ENCODE measurements at places on chromosomes 7 and 10. TPM values are rescaled to one million over a fixed set of nuclear protein-coding genes. Genes with fewer than 3 reads are reported as not detected.

The SH2B2 gene
- 2.5 TPM for total RNA-seq

DNA sequence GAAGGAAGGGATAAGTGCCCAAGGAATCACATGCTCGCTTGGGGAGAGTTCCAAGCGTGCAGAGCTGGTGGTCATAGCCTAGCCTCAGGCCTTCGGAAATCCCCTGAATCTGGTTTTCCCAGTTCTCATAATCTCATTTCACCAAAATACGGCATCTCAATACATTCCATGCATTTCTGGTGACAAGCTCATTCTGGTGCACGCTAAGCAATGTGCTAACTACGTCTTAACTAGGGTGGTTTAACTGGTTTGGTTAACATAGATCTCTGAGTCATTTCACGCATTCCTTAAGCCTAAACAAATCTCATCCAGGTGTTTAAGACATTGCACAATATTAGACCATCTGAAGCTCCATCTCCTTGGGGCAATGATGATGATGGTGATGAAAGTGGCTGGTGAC, 72.9 kb upstream of the STEAP1B start:
- no peak for DNase-seq

DNA sequence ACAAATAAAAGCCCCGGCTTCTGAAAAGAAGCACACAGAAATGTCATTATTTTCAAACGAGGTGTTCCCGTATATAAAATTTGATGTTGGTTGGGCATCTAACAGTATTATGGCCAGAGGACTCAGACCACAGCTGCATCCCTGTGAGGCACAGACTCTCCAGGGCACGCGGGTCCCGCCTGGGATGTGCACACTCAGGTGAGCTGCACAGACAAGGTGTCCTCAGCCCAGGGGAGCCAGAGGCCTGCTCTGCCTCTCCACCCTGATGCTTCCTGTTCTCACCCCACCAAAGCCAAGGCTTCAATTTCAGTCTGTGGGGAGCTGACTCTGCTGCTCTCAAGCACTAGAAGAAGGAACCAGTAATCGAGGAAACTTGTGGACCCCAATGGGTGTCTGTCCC, 1.7 kb upstream of the CYP2E1 start:
- no peak for DNase-seq

GRCh38 chr7:155764438-155764793, 47.8 kb downstream of the SHH start:
- no peak for DNase-seq

DNA sequence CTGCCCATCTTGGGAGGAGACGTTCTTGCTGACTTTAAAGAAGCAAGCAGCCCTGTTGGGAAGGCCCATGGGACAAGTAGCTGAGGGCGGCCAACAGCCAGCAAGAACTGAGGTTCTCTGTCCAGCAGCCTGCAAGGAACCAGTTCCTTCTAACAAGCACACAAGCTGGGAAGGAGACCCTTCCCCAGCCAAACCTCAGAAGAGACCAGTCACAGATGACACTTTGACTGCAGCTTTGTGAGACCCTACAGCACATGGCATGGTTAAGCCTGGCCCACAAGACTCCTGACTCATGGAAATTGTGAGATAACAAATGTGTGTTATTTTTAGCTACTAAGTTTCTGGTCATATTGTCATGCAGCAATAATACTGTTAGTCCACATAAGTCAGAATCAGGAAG, 99.9 kb downstream of the PRLHR start:
- no peak for DNase-seq

- DNase-seq = no peak
These were observed 130.4 kb downstream of the SMURF1 start for GRCh38 chr7:99013266-99014112.

DNA sequence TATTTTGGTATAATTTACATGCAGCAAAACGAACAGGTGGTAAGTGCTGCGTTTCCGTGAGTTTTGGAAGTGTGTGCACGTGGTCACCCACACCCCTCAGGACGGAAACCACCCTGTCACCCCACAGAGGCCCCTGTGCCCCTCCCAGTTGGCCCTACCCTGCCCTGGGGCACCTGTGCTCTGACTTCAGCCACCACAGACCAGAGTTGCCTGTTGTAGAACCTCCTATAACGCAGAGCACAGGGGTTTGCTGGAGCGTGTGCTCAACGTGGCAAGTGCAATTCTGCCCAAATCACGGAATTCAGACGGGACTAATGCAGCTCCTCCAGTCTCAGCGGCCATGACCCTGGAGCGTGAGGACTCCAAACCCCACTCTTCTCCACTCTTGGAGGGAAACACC, 9.6 kb upstream of the CFAP46 start:
- DNase-seq = no peak

The RPEL1 gene
- 0.05 TPM for total RNA-seq

The BAMBI gene
- total RNA-seq = 288 TPM

DNA sequence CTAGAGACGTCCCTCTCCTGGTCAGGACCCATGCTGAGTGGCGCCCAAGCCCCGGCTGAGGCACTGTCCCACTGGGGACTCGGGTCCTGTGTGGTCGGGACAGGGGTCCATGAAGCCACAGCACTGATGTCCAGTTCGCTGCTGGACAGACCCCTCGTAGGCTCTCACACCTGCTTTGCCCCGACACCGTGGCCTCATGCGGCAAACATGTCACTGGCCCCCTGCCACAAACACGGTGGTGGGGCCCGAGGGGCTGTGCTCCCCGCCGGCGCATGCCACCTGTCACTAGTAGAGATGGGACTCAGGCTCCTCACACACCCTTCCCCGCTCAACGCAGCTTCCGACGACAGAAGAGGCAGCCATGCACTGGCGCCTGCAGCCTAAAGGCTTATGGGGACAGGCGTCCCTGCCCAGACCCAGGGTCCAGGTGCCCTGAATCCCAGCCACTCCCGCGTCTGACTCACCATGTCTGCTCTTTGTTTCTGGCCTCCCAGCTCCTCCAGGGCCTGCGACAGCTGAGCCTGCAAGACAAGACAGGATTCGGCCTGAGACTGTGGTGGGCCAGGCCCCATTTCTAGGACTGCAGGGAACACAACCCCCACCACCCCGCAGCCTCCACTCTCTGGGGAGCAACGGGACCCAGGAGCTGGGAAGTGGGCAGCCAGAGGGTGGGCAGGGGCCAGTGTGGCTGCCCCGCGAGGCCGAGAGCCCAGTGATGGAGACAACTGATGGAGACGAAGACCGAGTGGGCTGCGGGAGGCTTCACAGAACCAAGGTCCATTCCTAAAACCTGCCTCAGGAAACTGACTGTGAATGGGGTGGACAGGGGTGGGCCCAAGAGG, 230.9 kb downstream of the MAD1L1 start:
- DNase-seq = no peak

DNA sequence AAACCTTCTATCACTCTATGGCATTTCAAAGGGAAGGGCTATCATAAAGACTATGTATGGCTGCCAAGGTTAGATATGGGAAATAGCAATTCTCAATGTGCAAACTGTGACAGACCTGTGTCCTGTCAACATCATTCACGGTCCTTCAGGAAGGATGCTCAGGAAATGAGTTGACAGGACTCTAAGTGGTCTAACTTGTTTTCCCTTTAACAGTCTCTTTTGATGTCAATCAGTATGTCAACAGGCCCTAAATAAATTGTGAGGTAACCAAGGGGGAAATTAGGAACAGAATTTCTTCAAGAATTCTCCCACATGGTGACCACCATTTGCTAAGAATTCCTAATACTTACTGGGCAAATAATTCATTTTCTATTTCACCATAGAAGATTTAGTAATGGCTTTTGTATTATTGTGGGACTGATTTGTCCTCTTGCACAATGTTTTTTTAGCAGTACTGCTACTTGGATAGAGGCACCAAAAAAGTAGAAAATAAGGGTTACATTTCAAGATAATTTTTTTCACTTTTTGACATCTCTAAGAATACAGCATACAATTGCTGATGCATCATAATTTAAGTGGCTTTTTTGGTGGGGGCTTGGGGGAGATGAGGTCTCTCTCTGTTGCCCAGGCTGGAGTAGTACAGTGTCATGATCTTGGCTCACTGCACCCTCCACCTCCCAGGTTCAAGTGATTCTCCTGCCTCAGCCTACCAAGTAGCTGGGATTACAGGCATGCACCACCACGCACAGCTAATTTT, 275.8 kb downstream of the CACNA2D1 start:
- no peak for DNase-seq

- no peak for DNase-seq
These were observed 4.0 kb downstream of the ZC3HAV1 start for GRCh38 chr7:139105484-139105883.

The TDRD1 gene
- total RNA-seq = not detected

- DNase-seq = peak; percentile 91
These were observed 15.1 kb downstream of the BCAP29 start for GRCh38 chr7:107594961-107595737.

DNA sequence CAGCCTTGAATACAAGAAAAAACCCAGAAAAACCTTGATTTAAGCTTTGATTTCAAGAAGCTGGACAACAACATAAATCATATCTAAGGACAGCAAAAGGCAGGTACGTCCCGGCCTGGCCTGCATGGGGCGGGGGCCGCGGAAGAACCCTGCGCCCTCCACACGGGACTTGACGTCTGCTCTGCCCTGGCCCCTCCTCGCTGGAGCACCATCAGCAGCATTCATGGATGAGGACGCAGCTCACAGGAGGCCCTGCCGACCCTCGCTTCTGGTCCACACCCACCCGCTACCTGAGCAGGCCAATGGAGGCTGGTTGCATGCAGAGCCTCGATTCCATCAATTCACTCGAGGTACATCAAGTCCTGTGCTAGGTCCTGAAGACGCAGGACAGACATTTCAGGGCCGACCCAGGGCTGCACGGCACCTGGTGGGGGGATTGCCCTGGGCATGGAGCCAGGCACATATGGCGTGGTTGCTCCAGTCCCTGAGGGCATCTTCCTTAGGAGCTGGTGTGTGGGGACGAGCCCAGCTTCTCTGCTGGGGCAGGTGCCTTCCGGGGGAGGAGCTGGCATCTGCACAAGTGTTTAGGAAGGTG, 63.1 kb upstream of the NKX6-2 start:
- no peak for DNase-seq

- no peak for DNase-seq
These were observed 28.4 kb upstream of the IFRD1 start for GRCh38 chr7:112421666-112422486.

DNA sequence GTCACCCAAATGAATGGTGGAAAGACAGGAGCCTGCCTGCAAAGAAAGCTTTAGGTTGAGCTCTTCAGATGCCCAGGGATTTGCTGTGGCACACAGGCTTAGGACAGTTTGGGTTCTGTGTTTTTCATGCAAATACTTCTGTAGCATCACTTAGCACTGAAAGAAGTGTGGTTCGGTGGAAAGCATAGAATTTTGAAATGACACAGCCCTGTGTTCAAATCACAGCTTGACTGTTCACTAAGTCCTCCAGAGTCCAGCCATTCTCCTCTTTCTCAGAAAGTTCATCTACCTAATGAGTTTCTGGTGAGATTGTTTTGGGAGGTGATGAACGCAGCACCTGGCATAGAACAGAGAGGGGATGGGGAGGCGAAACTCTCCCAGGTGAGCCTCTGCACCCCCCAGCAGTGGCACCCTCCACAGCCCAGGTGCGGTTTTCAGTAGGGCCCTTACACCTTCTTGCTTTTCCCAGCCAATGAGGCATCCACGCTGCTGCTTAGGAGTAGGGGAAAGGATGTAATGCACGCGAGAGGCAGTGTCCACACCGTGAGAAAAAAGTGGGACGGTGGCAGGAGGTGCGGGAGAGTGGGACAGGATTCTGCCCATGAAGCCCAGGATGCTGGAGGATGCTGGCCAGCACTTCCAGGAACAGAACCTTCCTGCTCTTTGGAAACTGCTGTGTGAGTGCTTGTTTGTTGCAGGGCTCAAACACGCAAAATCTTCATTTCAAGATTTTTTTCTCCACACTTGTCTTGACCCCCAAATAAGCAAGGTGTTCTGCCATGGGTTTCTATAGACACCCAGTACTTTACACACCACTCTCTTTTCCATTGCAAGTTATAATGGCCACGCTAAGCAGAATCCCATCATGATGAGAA, 11.6 kb downstream of the EN2 start:
- DNase-seq = no peak

The ASB10 gene
- total RNA-seq = not detected

GRCh38 chr7:25386311-25386744, 158.0 kb upstream of the NPVF start:
- no peak for DNase-seq

The CYP2C19 gene
- not detected for total RNA-seq

The HHEX gene
- total RNA-seq = 0.48 TPM

The SLC13A1 gene
- total RNA-seq = not detected

- DNase-seq = no peak
These were observed 51.9 kb downstream of the GNAT3 start for GRCh38 chr7:80459776-80460510.

GRCh38 chr7:74013539-74014272, 14.3 kb upstream of the ELN start:
- DNase-seq = no peak

DNA sequence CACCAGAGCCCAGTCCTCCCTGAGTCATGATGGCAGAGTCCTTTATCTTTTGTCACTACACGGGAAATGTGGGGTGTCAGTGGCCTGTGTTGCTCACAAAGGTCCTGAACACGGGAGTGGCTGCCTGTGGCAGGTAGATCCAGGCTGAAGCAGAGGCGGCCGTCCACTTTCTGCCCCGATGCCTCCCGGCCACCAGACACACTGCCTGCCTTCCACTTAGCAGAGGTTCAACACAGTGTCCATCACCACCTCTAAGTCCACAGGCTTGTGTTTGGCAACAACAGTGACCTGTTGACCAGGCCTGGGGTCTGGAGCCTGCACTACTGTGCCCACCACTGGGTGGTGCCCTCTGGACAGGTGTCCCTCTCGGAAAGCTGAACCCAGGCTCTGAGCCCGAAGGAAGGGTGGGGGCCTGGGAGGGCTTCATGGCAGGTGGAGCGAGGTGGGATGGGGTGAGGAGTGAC, 49.9 kb upstream of the CAMK2B start:
- DNase-seq = peak; percentile 43

The CCDC146 gene
- 0.43 TPM for total RNA-seq

- no peak for DNase-seq
These were observed 350.1 kb downstream of the KIF20B start for GRCh38 chr10:90051474-90051873.

DNA sequence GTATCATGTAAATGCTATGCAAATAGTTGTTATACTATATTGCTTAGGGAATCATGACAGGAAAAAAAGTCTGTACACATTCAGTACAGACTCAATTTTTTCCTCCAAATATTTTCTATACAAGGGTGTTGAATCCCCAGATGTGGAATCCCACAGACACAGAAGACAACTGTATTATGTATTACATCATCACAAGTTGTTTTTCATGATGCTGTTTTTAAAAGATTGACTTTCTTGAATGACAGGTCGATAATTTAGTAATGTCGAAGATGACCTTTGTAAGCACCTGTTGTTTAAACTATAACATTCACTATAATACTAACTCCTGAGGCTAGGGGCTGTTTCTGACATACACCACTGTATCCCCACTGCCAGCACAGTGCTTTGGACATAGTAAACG, 143.5 kb downstream of the MLLT10 start:
- no peak for DNase-seq

- DNase-seq = no peak
These were observed 47.7 kb downstream of the VIPR2 start for GRCh38 chr7:159096736-159097581.

The MMP21 gene
- total RNA-seq = not detected

DNA sequence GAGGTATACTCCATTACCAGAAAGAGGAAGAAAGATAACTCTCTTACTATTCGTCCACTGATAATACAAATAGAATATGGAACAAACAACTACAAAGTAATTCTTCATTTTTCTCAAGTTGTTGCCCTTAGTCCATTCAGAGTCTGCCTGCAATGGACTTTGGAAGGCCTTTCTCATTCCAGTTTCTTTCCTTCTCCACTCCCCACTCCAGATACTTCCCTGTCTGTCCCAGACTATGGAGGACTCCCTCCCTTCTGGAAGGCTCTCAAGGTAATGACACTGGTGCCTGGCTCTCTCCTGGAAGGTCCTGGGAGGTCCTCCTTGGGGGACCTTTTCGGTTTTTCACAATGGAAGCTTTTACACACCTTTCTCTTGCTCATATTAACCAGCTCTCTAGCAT, 167.8 kb downstream of the SDHAF3 start:
- no peak for DNase-seq

The ADRA2A gene
- 0.24 TPM for total RNA-seq
